ENCODE measurements at places on chromosomes 1 and 21.

DNA sequence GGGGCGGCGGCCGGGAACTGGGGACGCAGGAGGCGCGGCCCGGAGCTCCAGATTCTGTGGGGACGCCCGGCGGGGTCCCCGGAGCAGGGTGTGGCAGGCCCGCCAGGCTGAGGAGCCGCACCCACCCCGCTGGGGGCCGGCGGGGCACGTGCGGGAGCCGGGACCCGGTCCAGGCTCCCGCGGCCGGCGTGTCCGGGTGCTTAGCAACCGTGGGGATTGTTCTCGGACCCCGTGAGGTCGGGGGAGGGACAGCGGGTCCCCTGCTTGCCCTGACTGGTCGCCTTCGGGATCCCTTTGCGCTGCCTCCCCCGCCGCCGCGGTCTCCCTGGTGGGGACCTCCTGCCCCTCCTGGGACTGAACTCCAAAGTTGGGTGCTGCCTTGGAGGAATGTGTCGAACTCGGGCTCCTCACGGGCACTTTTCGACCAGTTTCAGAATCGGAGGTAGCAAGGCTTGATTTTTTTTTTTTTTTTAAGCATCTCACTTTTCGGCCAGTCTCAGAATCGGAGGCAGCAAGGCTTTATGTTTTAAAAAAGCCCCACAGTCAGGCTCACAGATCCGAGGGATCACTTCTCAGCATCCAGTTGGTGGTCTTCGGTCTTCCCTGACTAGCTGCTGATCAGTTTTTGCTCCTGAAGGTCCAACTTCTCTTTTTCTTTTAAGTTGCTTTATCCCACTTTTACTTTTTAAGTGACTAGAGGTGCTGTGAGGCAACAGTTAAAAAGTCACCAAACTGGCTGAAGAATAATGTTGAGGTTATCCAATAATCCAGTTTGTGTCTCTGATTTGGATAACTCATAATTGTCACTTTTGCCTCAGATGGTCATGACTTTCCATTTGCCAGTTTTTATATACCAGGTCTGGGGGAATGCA is 648 bp downstream of the FAM76A start:
- no peak for DNase-seq

DNA sequence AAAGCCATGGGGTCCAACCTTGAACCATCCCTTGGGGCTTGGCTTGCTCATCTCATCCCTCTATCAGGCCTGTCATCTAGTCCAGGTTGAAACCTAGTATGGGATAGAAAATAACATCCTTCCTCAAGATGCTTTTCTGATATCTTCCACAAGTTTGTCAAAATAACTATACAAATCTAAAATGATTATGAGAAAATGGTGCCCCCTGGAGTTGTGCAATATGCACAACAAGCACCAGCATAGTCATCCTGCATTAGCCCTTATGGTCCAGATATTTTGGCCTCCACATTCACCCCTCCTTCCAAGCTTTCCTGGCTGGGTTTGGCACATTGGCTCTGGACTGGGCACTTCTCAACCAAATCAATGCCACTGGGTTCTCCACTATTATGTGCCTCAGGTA is 101.2 kb downstream of the TBX19 start:
- DNase-seq, result no peak

DNA sequence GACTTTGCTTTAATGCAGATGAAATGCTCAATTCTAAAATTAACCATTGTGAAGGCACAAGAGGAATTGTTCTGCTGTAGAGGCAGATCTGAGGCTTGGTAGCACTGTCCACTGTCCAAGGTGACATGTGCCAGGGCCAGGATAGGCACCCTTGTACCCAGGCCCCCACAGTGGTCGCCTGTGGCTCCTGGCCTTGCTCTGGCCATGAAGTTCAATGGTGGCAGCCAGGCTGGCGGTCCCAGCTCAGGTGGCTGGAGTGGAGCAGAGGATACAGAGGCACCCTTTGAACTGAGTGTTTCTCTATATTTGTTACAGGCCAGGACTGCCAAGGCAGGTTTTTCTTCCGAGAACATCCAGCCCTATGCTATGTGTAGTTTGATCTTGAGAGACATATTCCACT is 102.6 kb downstream of the PTGS2 start:
- no peak for DNase-seq

DNA sequence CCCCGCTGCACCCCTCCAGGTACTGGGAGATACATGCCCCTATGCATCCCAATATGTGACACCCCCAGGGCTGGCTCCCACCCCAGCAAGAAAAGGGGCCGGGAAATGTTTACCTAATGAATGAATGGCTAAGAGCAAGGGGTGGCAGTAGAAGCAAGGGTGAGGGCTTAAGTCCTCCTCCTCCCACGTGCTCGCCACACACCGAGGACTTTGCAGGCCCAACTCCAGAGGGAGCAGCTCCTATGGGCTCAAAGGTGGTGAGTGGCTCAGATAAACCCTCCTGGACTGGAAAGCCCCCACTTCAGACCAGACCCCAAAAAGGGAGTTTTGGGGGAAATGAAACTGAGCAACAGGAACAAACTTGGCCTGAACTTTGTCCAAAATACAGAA is 11.4 kb downstream of the SLC45A3 start:
- DNase-seq, result no peak

- no peak for DNase-seq
Observed at GRCh38 chr21:29230551-29231261, 68.0 kb upstream of the BACH1 start.

DNA sequence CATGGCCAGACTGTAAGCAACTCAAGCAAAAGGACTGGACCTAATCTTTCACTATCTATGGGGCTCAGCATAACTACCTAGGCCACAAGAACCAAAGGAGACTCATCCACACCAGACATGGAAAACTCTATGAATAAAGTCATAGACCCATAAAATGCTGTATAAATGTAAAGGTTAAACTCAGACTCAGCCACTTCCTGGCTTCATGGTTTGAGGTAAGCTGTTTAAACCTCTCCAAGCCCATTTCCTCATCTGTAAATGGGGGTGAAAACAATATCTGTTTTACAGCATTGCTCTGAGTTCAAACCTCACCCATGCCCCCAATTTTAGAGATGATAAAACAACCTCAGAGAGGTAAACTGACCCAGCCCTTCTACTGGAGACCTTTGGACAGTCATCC is 4.0 kb upstream of the SMIM12 start:
- DNase-seq, result no peak

GRCh38 chr1:54839824-54840223 is 38.7 kb upstream of the TTC22 start:
- no peak for DNase-seq

DNA sequence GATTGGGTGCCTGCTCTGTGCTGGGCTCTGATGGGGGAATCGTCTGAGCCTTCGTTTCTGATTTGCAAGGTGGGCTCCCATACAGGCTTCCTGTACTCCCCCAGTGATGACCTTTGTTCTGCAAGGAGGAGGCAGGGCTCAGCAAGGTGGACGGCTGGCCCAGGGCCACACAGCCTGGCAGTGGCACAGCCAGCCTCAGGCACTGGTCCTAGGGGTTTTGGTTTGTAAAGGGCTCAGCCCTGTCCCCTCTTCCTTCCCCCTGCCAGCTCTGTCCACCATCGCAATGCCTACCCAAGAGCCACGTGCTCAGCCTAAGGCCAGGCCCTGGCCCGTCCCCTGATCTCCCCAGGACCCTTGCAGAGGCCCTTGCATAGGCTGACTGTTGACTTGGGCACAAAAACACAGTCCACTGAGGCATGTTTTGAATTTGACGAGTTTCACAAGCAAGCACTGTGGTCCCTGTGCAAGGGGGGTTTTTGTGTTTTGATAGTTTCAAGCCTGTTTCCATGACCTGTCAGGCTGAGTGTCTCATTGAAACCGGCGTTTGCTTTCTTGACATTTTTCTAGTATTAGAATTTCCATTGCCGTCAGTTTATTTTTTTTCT is 39.5 kb upstream of the TNFRSF1B start:
- no peak for DNase-seq

- DNase-seq, result no peak
Observed at GRCh38 chr1:234969581-234970400, 158.8 kb downstream of the TOMM20 start.
